ENCODE measurements at places on chromosomes 4 and X. TPM values are rescaled to one million over a fixed set of nuclear protein-coding genes. Genes with fewer than 3 reads are reported as not detected.

LINC00632 gene
- 24.8 TPM for total RNA-seq

FGF13 gene
- total RNA-seq = 2.3 TPM

STAP1 gene
- total RNA-seq = not detected

STPG2 gene
- total RNA-seq = 0.12 TPM

CENPE gene
- total RNA-seq = 2.4 TPM

Measured in hair follicle dermal papilla cell (primary cell).